Globus pallidus (tissue), 1 donor: ENCODE measurements at places on chromosomes 7 and 10.
A peak's percentile ranks its signal among the peaks of the same experiment; 100 is the strongest.

GRCh38 chr10:48574322-48574796 lies 30.5 kb downstream of the ARHGAP22 start:
- no peak for DNase-seq

- DNase-seq, result no peak
Observed at GRCh38 chr10:100579261-100580090, 43.7 kb downstream of the HIF1AN start.

DNA sequence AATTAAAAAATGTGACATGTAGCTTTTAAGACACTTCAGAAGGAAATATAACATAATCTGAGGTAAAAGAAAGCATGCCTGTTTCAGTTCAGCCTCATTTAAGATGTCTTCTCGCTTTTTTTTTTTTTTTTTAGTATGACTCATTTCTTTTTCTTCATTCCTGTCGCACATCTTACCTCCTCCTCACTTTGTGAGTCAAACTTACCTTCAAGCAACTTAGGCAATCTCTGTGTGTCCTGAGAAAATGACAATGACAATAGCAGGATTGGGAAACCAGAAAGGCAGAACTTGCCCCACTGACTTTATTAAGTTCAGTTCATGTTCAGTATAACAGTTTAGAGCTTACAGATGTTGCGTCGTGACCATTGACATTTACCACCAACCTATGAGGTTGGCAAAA lies 7.7 kb downstream of the PTN start:
- no peak for DNase-seq

- no peak for DNase-seq
Observed at GRCh38 chr10:30803058-30803457, 173.5 kb upstream of the LYZL2 start.

DNA sequence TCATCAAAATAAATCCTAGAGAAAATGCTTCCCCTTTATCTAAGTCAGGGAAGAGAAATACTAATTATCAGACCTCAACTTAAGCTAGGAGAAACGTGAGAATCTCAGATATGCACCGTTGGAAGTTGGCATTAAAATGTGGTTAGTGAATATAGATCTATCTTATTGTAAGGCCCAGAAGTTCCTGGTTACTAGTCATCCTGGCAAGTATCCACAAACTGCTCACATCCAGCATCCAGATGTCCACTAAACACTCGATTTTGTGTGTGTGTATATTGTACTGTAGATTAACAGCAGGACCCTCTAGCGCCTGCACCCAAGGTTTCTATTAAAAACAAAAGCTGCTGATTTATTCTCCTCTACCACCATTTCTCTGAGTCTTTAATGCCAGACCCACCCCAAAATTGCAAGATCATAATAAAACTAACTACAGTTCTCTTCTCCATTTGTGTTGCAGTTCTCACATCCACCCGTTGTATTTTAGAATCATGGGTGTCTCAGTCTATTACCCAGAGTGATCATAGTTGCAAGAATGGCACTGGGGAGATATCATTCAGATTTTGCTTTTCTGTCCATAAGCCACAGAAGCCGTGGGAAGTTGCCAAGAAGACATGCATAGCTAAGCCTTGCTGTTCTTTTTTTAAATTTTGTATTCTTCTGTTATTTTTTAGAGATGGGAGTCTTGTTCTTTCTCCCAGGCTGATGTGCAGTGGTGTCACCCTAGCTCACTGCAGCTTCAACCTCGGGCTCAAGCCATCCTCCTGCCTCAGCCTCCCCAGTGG lies 165.4 kb downstream of the KIAA1217 start:
- no peak for DNase-seq

- no peak for DNase-seq
Observed at GRCh38 chr7:20062932-20063331, 154.3 kb downstream of the MACC1 start.

DNA sequence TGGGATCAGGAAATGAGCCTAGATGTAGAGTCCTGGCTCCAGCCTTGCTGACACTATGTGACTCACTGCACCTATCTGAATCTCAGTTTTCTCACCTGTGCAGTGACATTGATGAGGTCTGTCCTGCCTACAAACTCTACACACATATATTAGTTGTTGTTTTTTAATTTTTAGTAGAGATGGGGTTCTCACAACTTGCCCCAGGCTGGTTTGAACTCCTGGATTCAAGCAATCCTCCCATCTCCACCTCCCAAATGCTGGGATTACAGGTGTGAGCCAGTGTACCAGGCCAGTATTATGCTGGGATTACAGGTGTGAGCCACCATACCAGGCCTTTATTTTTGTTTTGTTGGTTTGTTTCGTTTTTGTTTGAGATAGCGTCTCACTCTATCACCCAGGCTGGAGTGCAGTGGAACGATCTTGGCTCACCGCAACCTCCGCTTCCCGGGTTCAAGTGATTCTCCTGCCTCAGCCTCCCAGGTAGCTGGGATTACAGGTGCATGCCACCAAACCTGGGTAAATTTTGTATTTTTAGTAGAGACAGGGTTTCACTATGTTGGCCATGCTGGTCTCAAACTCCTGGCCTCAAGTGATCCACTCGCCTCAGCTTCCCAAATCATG lies 11.8 kb upstream of the DDIT4 start:
- DNase-seq, result no peak

DNA sequence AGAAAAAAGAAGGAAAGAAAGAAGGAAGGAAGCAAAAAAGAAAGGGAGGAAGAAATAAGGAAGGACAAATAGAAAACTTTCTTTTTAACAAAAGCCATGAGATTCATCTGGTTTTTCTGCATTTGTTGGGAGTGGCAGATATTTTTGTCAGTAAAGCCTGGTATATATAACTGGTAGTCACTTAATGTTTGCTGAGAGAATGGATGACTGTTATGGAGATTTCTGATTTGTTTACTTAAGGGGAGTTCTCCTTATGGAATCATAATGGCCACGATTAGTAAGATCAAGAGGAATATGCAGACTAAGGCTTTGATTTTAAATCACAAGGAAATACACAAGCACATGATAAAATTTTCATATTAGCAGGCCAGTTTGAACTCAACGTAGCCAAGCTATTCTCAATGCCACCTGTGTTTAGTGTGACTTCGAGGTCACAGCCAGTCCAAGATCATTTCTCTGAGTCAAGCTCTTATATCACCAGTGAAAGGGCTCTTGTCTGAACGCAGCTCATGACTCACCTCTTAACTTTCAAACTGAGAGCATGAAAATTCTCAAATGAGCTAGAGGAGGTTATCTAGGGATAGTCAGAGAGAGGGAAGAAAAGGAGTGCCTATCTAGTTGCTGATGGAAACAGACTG lies 445.1 kb upstream of the ZMIZ1 start:
- DNase-seq, result no peak

DNA sequence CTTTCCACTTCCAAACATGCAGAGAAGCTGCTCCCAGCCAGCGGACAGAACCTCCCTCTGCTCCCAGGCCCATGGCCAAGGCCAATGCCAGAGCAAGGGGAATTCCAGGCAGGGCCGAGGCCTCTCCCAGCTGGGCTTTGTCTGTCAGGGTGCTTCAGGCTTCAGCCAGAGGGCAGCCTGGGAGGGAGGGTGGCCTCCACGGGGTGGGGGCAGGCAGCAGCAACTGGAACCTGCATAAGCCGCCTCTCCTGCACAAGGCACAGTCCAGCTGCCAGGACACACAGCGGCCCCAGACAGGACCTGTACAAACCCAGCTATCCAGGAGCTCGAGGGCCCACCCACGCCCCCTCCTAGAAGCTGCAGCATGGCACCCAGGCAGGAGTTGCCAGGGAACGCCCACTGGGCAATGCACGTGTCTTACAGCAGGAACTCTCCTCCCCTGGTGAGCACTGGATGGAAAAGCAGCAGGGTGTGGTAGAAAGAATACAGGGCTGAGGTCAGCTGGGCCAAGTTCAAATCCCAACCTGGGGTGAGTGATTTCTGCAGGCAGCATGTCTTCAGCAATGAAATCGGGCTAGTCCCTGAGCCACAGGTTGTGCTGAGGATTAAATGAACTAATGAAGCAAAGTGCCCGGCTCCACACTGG lies 7.6 kb downstream of the FAM53B start:
- peak; percentile 93 for DNase-seq

- DNase-seq, result peak; percentile 63
Observed at GRCh38 chr10:30784524-30784896, 155.0 kb upstream of the LYZL2 start.

DNA sequence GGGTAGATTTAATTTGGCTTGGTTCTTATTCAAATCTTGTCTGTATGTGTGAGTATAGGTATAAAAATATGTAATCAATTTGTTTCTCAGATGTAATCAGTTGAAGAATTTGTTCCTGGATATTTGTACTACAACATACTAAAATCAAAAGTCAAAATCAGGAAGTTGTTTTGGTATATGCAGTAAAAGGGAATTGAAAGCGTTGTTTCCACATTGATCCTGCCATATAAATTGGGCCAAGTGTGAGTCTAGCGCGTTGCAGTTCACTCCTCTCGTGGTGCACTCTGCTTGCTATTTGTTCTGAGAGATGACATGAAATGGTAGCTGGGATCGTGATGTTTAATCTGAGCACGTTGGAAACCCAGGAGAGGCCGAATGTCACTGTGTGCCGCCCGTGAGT lies 55.9 kb downstream of the SHH start:
- DNase-seq, result peak; percentile 37

DNA sequence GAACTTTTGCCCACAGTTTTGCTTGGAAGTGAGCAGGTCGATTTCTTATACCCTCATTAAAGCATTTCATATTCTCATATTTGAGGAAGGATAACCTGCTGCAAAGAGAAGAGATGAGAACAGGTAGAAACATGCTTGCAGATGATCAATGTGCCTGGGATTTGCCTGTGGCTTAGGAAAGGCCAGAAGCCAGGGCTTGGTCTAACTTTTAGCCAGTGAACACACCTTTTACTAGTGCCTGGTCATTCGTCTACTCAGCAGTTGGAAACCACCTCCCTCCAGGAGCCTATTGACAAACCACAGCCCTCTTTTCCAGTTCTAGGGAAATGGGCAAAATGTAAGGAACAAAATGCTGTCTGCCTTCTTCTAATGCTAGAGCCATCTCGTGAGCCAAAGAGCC lies 518.3 kb downstream of the ADRA2A start:
- no peak for DNase-seq

- no peak for DNase-seq
Observed at GRCh38 chr7:157442456-157442855, 105.7 kb downstream of the DNAJB6 start.

DNA sequence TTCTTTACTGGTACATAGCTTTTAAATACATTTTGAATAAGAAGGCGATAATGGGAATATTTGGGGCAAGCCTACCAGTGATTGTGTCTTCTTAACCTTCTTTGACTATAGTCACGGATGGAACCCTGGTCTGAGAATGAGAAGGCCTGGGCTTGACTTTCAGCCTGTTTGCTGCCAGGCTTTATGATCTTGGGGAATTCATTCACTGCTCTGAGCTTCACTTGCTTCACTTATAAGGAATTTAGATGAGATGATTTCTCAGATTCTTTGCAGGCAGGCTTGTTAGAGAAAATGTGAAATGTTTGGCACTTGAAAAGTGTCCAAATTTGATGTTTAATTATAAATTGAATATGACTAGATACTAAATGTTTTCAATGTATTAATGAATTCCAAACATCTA lies 42.5 kb downstream of the NUP205 start:
- DNase-seq, result no peak

GRCh38 chr10:46012746-46013145 lies 17.7 kb downstream of the NCOA4 start:
- DNase-seq, result no peak

DNA sequence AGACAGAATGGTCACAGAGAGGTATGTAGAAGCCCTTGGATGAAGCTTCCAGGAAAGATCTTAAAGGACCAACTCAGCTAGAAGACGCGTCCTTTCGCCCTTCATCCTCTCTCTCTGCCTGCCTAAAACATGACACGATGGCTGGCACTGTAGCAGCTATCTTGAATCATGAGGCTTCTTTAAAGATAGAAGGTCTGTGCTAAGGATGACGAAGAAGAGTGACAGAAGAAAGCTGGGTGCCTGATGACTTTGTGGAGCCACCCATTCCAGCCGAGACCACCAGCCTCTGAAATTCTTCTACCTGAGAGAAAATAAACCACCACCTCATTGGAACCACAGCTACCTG lies 25.5 kb downstream of the WDR86 start:
- no peak for DNase-seq

GRCh38 chr10:33290321-33291052 lies 44.0 kb downstream of the NRP1 start:
- DNase-seq, result no peak

- DNase-seq, result peak; percentile 52
Observed at GRCh38 chr7:17302575-17303142, 4.2 kb downstream of the AHR start.

DNA sequence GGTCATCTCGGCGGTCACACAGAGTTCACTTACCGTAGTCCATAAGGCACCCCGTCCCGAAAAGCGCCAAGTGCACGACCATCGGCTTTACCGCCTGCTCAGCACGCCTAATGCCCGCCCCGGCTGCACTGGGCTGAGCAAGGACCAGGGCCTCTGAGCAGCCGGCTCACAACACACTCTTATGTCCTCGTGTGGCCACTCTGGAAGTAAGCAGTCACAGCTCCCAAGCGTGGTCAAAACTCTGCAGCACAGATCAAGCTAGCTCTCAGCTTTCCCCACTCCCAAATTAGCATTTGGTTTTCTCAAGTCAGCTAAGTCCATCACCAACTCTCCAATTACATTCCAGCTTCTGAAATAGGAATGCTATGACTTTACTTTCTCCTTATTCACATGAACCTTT lies 57.7 kb downstream of the MAD1L1 start:
- no peak for DNase-seq

DNA sequence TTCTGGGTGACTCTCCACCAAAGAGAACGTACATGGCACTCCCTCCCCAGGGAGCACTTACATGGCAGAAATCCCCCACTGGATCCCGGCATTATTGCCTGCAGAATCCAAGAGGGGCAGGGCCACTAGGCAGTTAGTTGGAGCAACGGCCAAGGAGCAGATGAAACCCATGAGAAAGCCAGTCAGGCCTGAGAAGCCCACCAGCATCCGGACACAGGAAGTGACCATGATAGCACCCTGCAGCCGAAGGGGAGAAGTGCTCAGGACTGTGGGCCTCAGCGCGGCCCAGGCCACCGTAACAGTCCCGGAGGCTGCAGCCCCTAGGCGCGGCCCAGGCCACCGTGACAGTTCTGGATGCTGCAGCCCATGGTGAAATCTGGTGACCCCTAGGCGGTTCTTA lies 43.5 kb downstream of the STRA8 start:
- no peak for DNase-seq

- peak; percentile 31 for DNase-seq
Observed at GRCh38 chr10:53839440-53840039, 961.5 kb downstream of the PCDH15 start.

DNA sequence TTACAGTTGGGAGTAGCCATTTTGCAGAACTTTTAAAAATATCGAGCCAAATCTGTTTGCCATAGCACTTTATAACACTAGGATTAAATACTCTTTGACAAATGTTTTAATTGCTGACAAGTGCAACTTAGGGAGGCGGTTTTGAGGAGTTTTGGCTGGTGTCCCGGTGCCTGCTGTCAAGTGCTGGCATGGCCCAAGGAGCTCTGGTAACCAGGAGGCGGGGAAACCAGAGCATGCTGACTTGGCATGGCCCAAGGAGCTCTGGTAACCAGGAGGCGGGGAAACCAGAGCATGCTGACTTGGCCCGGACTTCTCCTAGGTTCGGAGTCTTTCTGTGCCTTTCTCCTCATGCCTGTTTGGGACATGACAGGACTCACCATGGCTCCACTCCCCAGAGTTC lies 30.8 kb upstream of the ZNF32 start:
- DNase-seq, result peak; percentile 45
